ENCODE measurements at places on chromosomes 2 and 18.

GRCh38 chr2:164458792-164459191 is 162.5 kb downstream of the GRB14 start:
- DNase-seq, result no peak

DNA sequence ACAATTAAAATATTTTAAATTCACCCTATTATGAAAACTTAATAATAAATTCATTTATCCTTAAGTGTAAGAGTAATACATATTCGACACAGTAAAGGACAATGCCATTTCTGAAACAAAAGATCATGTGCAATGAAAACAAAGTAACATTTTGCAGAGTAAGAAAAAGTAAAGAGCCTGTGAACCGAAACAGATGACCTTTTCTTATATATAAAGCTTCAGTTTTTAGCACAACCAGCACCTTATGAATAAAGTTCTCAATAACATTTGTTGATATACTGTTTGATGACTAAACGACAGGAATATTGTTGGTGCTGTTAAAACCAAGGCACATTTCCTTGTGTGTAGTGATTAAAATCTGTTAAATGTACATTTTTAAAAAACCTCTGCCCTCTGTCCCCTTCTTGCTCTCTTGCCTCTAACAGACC is 1.5 kb downstream of the PELI1 start:
- no peak for DNase-seq

- DNase-seq, result no peak
Measured at GRCh38 chr2:187976986-187977333, 314.7 kb upstream of the GULP1 start.

DNA sequence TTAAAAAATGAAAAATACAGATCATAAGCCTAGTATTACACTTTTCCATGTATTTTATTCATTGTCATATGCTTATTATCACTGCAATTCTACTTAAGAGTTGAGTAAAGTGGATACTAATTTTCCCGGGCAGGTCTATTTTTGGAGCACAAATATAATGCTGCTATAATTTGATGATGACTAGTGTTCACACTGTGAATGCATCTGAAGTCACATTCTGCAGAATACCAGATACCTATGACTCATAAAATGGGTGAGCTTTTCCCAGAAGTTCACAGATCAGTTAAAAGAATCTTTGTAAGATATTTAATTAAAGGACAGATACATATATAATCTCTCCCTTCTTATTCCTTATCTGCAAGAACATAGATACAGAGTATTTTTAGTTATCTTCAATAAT is 79.8 kb upstream of the MC4R start:
- no peak for DNase-seq

GRCh38 chr2:222108497-222108896 is 190.3 kb downstream of the PAX3 start:
- no peak for DNase-seq

DNA sequence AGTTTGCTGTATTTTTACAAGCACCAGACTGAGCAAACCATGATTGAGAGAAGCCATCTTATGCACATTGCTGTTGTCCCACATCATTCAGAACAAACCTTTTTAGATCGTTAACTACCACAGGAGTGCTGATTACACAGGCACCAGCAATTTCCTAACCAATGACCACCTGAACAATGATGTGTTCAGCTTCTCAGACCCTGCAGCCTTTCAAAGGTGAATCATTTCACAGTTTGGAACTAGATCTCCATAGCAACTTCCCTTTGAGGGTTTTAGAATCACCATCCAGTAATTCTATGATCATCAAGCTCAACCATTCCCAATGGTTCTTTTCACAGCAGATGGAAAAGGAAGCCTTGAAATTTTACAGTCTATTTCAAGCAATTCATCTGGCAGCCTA is 71.4 kb downstream of the OLA1 start:
- no peak for DNase-seq

DNA sequence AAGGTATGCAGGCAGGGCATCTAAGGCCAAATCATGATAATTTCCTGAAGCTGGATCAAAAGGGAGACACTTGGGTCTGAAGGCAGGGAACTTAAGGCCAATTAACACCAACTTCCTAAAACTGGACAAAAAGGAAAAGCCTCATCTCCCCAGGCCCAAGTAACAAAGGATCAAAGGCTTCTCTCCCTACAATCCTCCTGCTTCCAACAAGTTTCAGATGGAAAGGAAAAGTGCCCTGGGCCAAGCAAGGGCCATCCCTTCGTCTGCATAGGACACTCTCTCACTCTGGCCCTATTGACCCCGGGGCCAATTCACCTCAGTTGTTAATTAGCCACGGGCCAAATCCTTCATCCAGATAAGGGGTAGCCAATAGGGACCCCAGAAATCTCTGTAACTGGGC is 1335.8 kb upstream of the CDH2 start:
- DNase-seq, result no peak

- DNase-seq, result no peak
Measured at GRCh38 chr2:27353762-27354596, 2.6 kb downstream of the GTF3C2 start.

DNA sequence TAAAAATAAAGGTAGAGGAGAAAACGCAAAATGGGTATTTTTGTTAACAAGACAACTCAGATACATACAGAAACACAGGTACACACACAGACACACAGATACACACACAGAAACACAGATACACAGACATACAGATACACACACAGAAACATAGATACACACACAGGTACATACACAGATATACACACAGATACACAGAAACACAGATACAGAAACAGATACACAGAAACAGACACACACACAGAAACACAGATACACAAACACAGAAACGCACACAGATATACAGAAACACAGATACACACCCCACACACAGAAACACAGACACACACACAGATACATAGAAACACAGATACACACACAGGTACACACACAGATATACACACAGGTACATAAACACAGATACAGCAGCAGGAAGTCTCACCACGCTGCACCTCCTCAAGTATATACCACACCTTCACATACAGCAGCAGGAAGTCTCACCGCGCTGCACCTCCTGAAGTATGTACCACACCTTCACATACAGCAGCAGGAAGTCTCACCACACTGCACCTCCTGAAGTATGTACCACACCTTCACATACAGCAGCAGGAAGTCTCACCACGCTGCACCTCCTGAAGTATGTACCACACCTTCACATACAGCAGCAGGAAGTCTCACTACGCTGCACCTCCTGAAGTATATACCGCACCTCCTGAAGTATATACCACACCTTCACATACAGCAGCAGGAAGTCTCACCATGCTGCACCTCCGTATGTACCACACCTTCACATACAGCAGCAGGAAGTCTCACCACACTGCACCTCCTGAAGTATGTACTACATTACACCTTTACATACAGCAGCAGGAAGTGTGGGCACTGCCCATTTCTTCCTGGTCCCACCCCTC is 250.5 kb downstream of the HDAC4 start:
- no peak for DNase-seq

GRCh38 chr2:175599966-175600831 is 401.9 kb downstream of the LNPK start:
- DNase-seq, result no peak

GRCh38 chr2:147346142-147346541 is 498.7 kb upstream of the ACVR2A start:
- no peak for DNase-seq

DNA sequence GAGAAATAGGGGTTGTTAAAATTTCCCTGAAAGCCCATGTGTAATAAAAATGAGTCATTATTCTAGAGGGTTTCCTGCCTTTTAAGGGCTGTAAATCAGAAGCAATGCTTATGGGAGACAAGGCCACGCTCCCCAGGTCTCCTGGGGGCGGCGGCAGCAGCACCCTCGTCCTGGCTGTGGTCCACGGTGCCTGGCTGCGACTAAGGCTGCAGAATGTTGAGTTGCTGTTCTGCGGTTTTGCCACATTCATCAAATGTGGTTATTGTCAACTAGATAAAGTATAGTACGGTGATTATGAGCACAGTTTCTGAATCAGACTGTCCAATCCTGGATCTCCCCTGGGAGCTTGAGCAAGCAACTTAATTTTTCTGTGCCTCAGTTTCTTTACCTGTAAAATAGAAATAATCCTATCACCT is 11.9 kb upstream of the AGFG1 start:
- peak; percentile 75 for DNase-seq

- no peak for DNase-seq
Measured at GRCh38 chr2:226431288-226431948, 368.2 kb downstream of the IRS1 start.

GRCh38 chr18:39359636-39360035 is 1794.0 kb upstream of the CELF4 start:
- DNase-seq, result no peak

DNA sequence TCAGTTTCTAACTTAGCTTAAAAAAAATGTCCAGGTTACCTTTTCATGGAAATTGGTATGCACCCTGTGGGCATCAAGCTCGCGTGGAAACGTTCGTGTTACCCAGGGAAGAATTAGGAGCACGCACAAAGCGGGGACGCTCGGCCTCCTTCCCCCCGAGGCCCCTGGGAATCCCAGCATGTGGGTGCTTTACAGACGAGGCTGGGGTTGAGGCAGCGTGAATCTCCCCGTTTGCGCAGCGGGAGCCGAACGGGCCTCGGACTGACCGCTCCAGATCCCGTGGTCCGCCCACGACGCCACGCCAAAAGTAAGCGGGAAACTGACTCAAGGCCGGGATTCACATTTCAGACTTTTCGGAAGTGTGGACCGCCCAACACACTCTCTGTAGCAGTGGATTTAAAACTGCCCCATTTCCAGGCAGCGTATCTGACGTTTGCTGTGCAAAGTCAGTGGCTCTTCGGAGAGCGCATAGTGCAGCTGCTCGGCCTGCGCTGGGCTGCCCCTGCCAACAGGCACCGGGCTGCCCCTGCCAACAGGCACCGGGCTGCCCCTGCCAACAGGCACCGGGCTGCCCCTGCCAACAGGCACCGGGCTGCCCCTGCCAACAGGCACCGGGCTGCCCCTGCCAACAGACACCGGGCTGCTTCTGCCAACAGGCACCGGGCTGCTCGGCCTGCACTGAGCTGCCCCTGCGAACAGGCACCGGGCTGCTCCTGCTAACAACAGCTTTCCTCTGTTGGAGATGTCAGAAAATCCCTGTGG is 49.7 kb downstream of the SH3YL1 start:
- no peak for DNase-seq

DNA sequence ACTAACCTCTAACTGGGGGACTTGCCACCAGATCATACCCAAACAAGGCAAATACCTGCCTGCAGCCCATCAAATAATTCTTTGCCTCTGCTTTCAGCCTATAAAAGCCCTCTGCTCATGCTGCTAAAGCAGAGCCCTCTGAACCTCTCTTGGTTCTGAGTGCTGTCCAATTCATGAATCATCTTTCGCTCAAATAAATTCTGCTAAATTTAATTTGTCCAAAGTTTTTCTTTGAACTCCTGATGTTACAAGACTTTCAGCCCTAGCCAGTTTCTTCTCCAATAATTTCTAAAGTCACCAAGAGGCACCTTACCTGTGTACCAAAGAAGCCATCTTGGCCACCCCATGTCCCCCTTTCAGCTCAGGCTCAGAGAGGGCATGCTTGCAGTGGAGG is 72.0 kb downstream of the MRO start:
- no peak for DNase-seq

GRCh38 chr2:55618275-55619055 is 1.0 kb upstream of the PPP4R3B start:
- DNase-seq, result peak; percentile 58

DNA sequence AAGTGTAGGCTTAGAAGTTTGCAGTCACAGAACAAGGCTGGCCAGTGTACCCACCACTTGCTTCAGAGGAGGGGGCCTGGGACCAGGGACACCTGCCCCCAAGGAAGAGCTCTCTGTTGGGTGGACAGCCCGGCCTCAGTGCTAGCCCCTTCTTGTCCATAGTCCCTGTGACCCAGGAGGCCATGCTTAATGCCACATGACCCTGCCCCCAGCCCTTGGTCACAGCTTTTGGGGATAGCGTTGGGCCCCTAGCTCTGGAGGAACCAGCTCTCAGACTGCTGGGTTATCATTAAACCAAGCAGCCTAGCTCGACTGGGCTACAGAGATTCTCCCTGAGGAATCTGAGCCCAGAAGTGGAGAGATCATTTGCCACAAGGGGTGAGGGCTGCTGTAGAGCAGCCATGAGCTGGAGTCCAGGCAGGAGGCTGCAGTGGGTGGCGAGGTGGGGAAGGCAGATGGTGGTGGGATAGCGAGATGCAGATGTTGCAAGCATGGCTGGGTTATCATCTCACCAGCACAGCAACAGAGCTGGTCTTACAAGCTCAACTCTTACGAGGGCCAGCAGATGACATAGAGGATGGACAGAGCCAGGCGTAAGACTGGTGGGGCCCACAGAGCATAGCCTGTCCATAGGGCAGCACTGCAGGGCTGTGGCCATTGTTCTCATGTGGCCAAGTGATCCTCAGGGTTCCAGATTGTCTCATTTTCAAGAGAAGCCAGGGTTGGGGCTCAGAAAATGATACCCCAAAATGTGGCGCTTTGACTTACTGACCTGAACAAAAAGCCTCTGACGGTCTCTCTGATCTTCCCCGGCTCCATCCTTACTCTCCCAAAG is 7.2 kb upstream of the TMEM37 start:
- no peak for DNase-seq

DNA sequence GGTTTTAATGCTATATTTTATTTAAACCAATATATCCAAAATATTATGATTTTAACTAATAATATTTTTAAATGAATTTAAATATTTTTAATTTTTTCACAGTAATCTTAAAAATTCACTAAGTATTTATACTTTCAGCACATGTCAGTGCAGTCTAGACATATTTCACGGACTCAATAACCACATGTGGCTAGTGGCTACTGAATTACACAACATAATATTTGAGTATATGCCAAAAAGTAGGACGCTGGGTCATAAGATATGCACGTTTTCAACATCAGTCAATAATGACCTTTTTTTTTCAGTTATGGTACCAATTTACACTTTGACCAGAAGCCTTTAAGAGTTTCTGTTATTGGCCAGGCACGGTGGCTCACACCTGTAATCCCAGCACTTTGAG is 117.7 kb downstream of the GFPT1 start:
- DNase-seq, result no peak

DNA sequence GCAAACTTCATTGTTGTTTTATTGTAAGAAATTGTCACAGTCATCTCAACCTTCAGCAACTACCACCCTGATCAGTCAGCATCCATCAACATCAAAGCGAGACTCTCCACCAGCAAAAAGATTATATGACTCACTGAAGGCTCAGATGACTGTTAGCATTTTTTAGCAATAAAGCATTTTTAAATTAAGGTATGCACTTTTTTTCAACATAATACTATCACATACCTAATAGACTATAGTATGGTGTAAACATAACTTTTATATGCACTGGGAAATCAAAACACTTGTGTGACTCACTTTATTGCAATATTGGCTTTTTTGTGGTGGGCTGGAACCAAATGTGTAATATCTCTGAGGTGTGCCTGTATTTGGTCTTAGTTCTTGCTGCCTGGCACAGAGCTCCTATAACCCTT is 15.6 kb downstream of the SCN1A start:
- DNase-seq, result peak; percentile 11

GRCh38 chr2:119371111-119371510 is 4.3 kb downstream of the DBI start:
- DNase-seq, result no peak

- DNase-seq, result no peak
Measured at GRCh38 chr2:133642791-133643191, 74.5 kb upstream of the NCKAP5 start.

- no peak for DNase-seq
Measured at GRCh38 chr2:191230174-191230573, 15.0 kb upstream of the MYO1B start.
